ENCODE measurements at places on chromosomes 2 and 18. TPM values are rescaled to one million over a fixed set of nuclear protein-coding genes. Genes with fewer than 3 reads are reported as not detected.

DNA sequence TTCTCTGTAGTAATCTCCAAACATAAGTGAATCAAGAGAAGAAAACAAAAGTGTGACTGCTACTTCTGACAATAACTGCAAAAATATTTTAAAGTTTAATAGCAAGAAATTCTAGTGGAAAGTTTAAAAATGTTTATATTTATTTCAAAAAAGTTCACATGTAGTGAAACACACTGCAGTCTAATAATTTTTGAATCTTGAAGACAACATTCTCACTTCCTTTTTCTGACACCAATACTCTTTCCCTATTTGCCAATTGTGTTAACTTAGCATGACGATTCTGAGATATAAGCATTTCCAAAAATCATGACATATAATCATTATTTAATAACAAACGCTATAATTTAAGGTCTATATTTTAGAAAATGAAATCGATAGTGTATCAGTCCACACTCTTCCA is 429.1 kb upstream of the PKDCC start:
- no peak for DNase-seq

DNA sequence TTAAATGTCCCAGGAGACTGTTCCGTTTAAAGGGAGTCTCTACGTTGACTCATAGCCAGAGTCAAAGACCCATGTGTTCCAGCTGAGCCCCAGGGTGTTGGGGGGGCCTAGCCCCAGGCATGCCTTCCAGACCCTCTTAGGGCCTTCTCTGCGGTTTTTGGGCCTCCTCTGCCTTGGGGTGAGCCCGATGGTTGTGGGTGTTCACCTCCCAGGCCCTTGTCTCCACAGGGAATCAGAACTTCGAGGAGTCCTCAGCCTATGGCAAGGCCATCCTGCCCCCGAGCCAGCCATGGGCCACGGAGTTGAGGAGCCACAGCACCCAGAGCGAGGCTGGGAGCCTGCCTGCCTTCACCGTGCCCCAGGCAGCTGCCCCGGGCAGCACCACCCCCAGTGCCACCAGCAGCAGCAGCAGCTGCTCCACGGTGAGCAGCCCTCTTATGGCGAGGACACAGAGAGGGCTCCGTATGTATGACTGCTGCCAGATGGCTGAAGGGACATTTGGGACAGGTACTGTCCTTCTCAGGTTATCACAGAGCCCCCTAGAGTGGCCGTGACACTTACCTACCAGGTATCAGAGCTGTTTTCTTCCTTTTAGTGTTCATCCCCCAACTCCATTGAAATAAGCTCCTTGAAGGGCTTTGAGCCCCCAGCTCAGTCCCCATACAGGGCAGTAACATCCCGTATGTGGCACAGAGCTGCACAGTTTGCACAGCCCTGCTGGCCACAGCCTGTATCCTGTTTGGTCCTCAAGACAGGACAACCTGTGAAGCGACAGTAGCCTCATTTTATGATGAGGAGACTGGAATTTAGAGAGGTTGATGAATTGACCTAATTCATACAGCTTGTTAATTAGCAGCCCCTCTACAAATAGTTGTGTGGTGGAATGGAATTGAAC is 80.7 kb downstream of the EPAS1 start:
- DNase-seq, result no peak

GRCh38 chr2:71880846-71881610 is 266.6 kb downstream of the CYP26B1 start:
- DNase-seq, result peak; percentile 75

DNA sequence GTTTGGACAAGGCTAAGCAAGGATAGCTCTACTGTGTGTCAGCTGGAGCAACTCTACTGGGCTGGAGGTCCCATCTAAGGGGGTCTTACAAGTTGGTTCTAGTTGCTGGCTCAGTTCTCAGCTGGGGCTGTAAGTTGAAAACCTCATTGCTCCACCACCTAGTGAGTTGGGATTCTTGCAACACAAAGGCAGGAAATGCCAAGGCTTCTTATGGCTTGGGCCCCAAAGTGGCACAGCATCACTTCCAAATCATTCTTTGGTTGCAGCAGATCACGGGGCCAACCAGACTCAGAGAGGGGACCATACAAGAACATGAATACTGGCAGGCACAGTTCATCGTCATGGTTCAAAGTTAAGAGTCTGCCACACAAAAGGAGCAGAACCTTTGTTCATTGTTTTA is 332.7 kb downstream of the LRRTM1 start:
- no peak for DNase-seq

GRCh38 chr2:25635797-25636196 is 37.6 kb downstream of the DTNB start:
- DNase-seq, result no peak

- DNase-seq, result no peak
These were observed 97.2 kb downstream of the MYO5B start for GRCh38 chr18:50097702-50098101.

DNA sequence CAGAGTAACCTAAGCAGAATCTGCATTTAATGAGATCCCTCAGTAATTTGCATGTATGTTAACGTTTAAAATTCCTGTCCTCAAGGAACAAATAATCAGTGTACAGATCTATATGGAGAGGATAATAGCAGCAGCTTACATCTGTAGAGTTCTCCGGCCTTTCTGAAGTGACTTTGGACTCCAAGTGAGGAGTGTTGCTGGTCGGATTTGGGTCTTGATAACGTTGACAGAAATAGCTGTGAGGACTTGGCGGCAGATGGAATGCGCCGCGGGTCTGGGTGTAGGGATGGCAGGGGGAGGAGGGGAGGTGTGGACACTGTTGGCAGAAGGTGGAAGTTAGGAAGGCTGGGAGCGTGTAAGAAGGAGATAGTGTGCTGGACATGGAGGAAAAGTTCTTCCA is 170.9 kb upstream of the GATA6 start:
- DNase-seq, result no peak

DNA sequence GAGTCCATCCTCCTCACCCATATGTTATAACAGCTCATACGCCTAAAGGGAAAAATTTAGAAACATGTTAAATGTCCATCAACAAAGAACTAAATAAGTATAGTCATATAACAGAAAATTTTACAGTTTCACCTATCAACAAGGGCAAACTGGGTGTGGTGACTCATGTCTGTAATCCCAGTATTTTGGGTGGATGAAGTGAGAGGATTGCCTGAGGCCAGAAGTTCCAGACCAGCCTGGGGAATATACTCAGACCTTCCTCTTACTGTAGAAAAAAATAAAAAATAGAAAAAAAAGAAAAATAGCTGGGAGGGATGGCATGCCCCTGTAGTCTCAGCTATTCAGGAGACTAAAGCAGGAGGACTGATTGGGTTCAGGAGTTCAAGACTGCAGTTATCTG is 48.3 kb upstream of the GULP1 start:
- no peak for DNase-seq

DNA sequence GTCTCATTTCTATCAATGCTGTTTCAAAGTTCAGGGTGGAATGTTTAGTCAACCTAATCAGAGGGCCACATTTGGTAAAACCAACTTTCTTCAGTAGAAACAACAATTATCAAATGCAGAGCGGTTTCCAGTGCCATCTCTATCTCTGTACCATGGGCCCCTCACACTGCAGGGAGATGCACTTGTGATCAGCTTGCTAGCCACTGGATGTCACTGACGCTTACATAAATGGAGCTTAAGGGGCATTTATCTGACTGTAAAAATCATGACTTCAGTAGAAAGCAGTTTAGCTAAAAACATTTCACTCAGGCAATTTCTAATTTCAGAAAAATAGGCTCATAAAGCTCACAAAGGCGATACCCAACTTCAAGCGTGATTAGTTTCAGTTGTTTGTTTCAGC is 678.0 kb downstream of the ZEB2 start:
- DNase-seq, result peak; percentile 14

DNA sequence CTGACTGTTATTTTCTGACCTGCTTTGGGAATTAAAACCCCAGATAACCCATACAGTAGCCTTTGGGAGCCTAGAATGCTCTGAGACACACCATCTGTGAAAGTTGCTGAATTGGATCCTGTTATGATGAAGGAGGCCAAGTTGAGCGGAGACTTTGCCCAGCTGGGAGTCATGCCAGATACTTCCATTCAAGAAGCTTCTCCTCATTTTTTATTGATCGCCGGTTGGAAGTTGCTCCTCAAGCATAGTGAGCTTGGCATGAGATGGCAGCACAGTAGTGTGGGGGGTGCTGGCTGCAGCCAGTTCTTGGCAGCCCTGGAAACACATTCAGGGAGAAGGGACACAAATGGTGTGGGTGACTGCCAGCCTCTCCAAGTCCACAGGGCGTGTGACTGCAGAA is 270.7 kb upstream of the NRP2 start:
- DNase-seq, result no peak

GRCh38 chr18:60493066-60493465 is 120.5 kb upstream of the MC4R start:
- DNase-seq, result no peak

GRCh38 chr2:53854678-53855077 is 5.1 kb downstream of the GPR75 start:
- DNase-seq, result no peak

DNA sequence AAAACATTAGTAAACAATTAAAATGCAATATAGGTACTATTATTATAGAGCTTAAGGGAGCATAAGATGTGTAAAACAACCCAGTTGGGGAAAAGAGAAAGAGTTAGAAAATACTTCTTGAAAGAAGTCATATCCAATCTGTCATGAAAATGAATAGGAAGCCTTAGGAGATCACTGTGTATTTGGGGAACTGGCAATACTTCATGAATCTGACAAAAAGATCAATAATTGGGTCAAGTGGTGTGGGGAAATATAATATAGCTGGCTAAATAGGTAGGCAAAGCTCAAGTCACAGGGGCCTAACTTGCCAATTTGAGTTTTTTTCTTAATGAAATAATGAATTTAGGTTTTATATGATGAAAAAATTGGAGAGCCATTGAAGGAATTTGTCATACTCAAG is 14.4 kb downstream of the DNAJC10 start:
- DNase-seq, result no peak

- no peak for DNase-seq
These were observed 1.4 kb upstream of the TRIM54 start for GRCh38 chr2:27280826-27281225.

DYSF gene
- not detected for total RNA-seq

COL5A2 gene
- total RNA-seq, result 253 TPM

POLR1A gene
- total RNA-seq, result 9.2 TPM

PDCD1 gene
- not detected for total RNA-seq

ALKAL2 gene
- 0.17 TPM for total RNA-seq
